ENCODE measurements at places on chromosomes 2 and 18.

GRCh38 chr2:28650266-28650584 lies 101.4 kb upstream of the PPP1CB start:
- no peak for DNase-seq

- no peak for DNase-seq
These were observed 106.4 kb downstream of the POLR1A start for GRCh38 chr2:85999061-85999831.

DNA sequence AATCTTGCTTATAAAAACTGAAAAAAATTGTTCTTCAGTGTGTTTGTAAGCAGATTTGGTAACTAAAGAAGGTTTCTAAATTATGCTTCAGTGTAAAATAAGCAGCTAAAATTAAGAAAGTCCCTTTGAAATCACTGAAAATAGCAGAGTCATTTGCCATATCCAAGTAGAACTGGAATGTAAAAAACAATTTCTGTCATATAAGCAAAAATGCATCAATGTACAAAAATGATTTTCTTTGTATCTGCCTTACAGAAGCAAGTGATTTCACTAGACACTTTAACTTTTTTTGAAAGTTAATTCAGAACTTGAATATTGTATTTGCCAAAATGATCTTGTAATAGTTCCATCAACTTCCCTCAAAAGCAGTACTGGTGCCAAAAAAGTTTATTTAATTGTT lies 121.7 kb upstream of the CD226 start:
- no peak for DNase-seq

DNA sequence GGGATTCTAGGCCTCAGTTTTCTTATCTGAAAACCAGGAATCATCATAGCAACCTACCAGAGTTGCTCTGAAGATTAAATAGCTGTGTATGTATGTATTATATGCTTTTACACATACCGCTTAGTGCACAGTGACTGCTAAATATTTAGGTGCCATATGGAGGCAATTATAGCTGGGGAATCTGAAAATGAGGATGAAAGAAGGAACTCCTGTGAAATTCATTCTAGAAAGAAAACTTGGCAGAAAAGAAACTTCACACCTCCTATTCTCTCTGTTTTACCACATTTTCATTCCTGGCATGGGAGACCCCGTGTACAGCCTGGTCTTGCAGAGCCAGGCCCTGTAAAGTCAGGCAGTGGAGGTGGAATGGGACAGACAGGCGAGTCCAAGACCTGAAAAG lies 862.4 kb downstream of the CNTNAP5 start:
- no peak for DNase-seq

- DNase-seq: no peak
These were observed 262.9 kb downstream of the TDRD15 start for GRCh38 chr2:21386666-21387065.

- DNase-seq: no peak
These were observed 259.1 kb downstream of the SS18 start for GRCh38 chr18:25831301-25831701.

- no peak for DNase-seq
These were observed 35.9 kb downstream of the LHCGR start for GRCh38 chr2:48719480-48720177.

GRCh38 chr2:222319586-222320435 lies 21.0 kb upstream of the PAX3 start:
- no peak for DNase-seq

DNA sequence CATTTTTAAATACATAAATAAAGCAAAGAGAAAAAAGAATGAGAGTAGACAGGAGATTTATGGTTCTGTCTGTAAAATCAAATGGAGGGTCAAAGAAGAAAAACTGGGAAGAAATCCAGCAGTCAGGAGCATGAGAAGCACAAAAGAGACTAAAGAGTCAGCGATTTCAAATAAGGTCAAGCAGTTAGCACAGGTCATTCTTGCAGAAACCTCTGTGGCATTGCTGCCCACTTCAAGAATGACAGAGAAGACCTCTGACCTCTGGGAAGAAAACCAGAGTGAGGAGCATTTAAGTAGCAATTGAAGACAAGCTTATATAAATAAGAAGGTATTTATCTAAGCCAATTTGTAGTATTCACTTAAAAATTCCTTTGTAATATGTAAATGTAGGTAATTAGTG lies 172.0 kb upstream of the SPOPL start:
- DNase-seq: no peak

DNA sequence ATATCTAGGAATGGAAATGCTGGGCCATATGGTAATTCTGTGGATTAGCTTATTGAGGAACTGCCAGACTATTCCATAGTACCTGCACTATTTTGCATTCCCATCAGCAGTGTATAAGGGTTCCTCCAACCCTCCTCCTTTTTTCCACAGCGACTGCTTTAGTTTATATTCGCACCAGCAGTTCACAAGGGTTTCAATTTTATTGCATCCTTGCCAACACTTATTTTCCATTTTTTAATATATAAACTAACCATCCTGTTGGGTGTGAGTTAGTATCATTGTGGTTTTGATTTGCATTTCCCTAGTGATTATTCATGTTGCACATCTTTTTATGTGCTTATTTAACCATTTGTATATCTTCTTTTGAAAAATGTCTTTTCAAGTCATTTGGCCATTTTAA lies 67.0 kb downstream of the NAT8 start:
- no peak for DNase-seq

- no peak for DNase-seq
These were observed 12.6 kb downstream of the FN1 start for GRCh38 chr2:215423234-215423633.

GRCh38 chr2:148338541-148338940 lies 306.0 kb upstream of the EPC2 start:
- DNase-seq: no peak

GRCh38 chr2:29688429-29688828 lies 233.0 kb downstream of the ALK start:
- DNase-seq: no peak

- DNase-seq: no peak
These were observed 215.2 kb upstream of the SIX2 start for GRCh38 chr2:45224321-45224992.

- DNase-seq: no peak
These were observed 206.9 kb upstream of the FSIP2 start for GRCh38 chr2:185531721-185532120.

DNA sequence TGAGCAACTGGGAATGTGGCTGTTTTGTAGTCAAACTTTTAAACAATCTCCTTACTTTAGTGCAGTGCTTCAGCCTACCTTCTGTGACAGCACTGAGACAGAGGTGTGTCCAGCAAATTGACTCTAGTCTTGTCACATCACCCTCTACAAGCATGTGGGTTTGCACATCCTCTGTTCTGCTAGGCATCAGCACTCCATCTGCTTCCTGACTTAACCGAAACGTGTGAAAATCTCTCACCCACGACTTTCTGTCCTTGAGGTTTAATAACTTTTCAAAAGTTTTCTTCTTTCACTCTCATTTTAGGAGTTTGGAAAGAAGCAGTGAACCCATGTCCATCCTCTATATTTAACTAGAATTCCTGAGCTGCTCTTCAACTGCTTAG lies 42.6 kb downstream of the TTR start:
- no peak for DNase-seq

- DNase-seq: no peak
These were observed 191.3 kb downstream of the TFCP2L1 start for GRCh38 chr2:121093692-121094091.

- no peak for DNase-seq
These were observed 126.3 kb downstream of the SEPTIN10 start for GRCh38 chr2:109487536-109487869.

DNA sequence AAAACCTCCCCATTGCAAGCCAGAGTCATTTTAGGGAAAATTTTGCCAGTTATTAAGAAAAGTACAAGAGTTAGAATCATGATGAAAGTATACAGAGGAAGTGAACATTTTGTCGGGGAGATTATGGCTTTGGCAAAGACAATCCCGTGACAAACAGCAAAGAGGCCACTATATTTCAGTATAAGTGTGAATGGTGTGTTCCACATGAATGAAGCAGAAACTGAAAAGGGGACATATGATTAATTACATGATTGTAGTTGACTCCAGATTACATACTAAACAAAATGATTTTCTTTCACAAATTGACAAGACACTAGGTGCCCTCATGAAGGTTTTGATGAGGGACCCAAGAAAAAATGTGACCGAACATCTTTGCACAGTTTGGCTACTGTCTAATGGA lies 42.0 kb downstream of the SP140 start:
- DNase-seq: no peak

DNA sequence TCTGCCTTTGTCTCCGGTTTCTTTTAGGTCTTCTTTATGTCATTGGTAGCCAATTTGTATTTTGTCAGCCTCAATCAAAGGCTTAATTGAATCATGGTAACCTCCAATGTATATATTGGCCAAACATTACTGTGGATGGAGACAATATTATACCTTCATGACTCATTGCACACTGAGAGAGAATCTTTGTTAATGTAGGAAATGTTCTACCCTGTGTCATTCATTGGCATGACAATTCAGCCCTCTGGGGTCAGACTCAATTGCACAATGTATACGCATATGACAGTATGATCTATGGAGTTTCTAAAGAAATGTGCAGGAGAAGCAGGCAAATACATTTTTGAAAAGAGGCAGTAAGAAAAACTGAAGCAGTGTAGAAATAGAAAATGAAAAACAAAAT lies 162.6 kb downstream of the PDE11A start:
- no peak for DNase-seq

- DNase-seq: no peak
These were observed 21.2 kb downstream of the ATP6V1C2 start for GRCh38 chr2:10742666-10743065.

DNA sequence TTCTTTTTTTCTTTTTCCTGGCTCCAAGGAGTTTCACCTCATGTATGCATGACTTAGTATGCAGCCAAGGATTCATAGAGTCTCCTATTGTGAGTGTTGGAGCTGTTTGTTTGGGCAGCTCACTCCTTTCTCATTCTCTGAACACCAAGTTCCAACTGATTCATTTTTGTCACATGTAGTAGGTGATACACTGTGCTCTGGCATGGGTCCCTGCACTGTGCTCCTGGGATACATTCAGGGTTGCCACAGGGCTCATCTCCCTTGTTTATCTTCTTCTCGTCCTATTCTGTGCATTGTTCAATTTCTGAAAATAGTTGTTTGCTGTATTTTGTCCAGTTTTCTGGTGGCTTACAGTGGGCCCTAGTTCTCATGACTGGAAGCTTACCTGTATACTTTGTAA lies 96.8 kb downstream of the ZNF407 start:
- DNase-seq: no peak

- no peak for DNase-seq
These were observed 298.4 kb downstream of the EXOC6B start for GRCh38 chr2:72527424-72527823.

DNA sequence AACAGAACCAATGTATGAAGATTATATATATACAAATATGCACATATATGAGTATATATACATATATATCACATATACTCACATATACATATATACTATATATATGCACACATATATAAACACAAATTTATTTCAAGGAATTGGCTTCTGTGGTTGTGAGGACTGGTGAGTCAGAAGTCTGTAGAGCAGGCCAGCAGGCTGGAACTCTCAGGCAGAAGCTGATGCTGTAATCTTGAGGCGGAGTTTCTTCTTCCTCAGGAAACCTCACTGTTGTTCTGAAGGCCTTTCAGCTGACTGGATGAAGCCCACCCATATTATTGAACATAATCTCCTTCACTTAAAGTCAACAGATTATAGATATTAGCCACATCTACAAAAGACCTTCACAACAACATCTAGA lies 143.9 kb upstream of the CREB1 start:
- no peak for DNase-seq

Measured in stimulated activated CD4-positive, alpha-beta T cell treated with anti-CD3 and anti-CD28 coated beads, TNF-alpha, amount 100 ng/mL, for 24 hours (primary cell).